Renal cortex interstitium (tissue), 15 donors: ENCODE measurements at places on chromosomes 6 and 20.

DNA sequence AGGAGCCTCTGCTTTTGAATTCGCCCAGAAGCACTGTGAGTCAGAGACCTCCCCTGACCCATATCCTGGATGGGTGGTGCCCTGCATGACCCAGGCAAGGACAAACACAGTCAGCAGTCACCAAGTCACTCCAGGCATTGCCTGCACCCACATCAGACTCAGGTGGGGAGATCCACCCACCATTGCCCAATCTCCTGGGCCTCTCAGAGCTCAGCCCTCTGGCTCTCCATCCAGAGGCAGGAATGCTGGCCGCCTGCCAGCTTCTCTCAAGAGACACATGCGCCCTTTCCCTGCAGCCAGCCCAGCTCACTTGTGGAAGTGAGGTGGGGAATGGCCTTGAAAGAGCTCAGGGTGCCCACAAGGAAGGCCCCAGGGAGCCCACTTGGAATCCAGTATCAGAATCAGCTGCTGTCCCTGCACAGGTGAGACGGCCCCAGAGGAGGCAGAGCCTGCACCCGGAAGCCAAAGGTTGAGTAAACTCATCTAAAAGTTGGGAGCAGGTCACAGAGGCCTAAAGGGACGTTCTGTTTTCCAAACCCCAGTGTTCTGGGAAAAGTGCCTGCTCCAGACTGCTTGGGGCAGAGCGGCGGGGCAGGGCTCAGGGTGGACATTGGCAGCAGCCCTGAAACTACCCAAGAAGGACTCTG is 129.8 kb downstream of the PREX1 start:
- DNase-seq, result peak; percentile 77

GRCh38 chr6:134381959-134382358 is 64.0 kb upstream of the SGK1 start:
- DNase-seq, result no peak

GRCh38 chr6:112036088-112036637 is 17.7 kb upstream of the CCN6 start:
- no peak for DNase-seq

- no peak for DNase-seq
Observed at GRCh38 chr20:48364688-48365421, 462.9 kb downstream of the PREX1 start.

- DNase-seq, result no peak
Observed at GRCh38 chr20:60139663-60140446, 181.6 kb downstream of the CDH26 start.

GRCh38 chr6:4355241-4355640 is 219.9 kb upstream of the ECI2 start:
- no peak for DNase-seq

DNA sequence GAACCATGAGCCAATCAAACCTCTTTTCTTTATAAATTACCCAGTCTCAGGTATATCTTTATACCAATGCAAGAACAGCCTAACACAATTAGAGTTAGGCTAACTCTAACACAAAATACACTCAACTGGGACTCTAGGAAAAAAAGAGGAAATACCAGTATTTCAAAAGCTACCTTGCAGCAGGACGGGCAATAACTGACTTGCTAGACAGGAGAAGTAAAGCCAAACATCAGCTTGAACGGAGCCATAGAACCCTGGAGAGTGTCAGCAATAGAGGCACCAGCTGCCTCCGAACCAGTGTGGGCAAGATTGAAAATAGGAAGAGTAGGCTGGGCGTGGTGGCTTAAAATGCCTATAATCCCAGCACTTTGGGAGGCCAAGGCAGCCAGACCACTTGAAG is 162.0 kb upstream of the SOX4 start:
- DNase-seq, result no peak

DNA sequence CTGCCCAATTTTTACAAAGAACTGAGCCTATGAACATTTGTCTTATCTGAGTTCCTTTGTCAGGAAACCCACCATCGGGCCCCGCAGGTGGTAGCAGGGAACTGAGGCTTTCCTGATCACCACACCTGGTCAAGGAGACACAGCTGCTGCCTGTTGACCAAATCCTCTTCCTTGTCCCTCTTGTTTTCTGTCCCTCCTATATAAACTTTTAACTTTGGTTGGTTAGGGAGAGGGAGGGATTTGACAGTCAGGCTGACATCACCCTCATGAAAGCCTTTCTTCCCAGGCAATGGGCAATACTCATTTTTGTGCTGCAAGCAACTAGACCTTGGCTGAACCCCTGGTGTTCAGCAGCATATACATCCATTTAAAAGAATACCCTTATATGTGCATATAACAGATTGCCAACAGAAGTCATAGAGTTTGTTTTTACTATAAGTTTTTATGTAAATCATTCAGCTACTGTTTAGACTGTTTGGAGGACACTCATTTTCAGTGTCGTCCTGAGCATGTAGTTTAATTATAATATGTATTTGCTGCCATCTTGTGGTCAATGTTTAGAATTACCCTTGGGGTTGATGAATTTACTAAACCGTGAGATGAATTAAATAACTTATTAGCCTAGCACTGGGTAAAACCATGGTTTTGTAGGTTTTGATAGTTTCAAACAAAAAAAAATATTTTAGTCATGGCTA is 17.0 kb downstream of the CRISP1 start:
- peak; percentile 27 for DNase-seq

DNA sequence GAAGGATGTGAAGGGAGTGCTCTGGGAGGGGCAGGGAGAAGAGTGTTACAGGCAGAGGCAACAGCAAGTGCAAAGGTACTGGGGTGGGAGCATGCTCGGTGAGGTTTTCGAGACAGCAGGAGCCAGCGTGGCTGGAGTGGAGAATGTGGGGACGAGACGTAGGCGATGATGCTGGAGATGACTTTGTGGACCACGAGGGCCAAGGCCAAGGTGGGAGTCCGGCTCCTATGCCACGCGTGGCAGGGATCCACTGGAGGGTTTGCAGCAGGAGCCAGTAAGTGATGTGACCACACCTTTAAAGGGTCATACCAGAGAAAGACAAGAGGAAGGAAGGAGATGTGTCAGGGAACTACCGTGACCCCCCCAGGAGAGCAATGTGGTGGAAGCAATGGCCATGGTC is 7.3 kb downstream of the PTGIS start:
- DNase-seq, result no peak

- DNase-seq, result no peak
Observed at GRCh38 chr6:5086294-5086890, 1.3 kb downstream of the PPP1R3G start.

DNA sequence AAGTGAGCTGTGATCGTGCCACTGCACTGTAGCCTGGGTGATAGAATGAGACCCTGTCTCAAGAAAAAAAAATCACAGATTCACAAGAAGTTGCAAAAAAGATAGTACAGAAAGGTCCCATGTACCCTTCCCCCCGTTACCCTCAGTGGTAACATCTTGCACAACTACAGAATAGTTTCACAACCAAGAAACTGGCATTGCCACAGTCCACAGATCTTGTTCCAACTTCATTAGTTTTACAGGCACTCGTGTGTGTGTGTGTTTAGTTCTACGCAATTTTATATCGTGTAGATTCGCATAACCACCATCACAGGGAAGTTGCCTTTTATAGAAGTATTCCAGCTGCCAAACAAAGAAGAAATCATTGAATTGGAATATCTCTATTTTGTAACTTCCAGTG is 19.1 kb downstream of the SPATA2 start:
- DNase-seq, result no peak

DNA sequence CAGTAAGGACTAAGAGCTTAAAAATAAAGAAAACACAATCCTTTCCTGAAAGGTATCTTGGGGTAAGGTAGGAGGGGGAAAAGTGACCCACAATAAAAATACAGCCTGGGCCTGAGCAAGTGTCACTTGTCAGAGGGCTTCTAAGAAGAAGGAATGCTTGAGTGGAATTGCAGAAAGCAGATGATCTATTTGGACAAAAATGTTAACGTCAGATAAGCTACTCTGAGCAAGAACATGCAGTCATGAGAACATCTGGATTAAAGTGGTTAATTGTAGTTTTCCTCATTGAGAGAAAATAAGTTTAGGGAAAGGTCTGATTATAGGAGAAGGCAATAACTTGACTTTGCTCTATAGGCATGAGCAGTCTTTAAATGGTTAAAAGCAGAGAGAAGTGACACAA is 581.9 kb downstream of the HTR1B start:
- no peak for DNase-seq

- no peak for DNase-seq
Observed at GRCh38 chr6:162728197-162728596, 423 bp downstream of the PACRG start.

DNA sequence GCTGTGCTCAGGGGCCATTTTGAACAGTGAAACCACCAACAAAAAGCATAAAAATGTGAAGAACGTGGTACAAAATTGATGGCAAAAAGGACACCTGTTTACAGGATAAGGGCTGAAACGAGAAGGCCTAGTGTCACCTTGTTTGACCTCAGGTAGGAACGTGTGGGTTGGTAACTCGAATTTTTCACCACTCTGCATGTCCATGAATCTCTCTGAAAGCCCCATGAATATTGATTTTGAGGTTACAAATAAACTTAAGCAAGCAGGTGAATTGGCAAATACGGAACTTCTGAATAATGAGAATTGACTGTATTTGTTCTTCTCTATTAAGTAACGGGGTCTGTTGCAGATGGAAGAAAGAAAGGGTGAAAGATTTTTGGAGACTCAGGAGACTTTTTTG is 59.6 kb upstream of the EDN1 start:
- DNase-seq, result no peak

DNA sequence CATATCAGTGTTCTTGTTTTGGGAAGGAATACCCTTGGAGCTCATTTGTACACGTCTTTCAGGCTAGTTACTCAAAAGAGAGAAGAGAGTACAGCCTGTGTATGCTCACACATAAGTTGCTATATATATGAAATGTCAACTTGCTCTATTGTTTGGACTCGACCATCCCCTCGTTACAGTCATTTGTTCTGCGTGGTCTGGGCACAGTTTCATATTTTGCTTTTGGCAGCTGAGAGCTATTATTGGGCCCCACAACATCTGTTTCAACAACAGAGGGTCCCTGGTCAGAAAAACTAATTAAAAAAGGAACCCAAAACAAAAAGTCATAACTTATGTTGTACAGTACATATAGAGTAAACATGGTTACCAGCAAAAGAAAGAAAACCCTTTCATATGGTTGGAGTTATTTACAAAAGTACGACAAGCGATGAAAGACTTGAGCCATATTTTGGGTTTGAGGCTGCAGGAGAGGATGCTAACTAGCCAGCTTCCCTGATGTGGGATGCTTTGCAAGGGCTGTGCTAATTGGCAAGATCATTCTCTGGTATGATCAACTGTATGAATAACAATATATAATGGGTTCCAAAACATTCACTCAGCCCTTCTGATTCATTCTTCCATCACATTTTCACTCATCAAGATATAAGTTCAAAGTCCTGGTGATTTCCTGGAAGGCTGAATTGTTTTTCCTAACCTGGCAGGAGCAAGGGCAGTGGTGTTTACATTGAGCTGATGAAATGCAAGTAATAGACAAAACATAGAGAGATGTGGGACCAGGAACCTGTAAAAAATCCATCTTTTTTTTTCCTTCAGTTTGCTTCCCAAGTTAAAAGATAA is 137.9 kb downstream of the RPS12 start:
- no peak for DNase-seq

GRCh38 chr20:44070139-44070900 is 116.7 kb downstream of the JPH2 start:
- no peak for DNase-seq
